Cardiac muscle cell (in vitro differentiated cells and primary cell): ENCODE measurements at places on chromosomes 11 and 22. TPM values are rescaled to one million over a fixed set of nuclear protein-coding genes. Genes with fewer than 3 reads are reported as not detected.
A peak's percentile ranks its signal among the peaks of the same experiment; 100 is the strongest.

- DNase-seq: peak; percentile 47
These were observed 1.7 kb downstream of the FCHSD2 start for GRCh38 chr11:73140213-73141030.

GRCh38 chr11:79173615-79174014 is 267.2 kb downstream of the TENM4 start:
- peak; percentile 28 for DNase-seq

- peak; percentile 6 for DNase-seq
These were observed 40.5 kb downstream of the IGLL5 start for GRCh38 chr22:22927888-22928665.

APOA4 gene
- total RNA-seq: 0.86 and 2.1 TPM in 2 replicates
